ENCODE measurements at places on chromosomes 12 and 14.

GRCh38 chr14:35368139-35368460, 36.4 kb downstream of the NFKBIA start:
- DNase-seq: no peak

DNA sequence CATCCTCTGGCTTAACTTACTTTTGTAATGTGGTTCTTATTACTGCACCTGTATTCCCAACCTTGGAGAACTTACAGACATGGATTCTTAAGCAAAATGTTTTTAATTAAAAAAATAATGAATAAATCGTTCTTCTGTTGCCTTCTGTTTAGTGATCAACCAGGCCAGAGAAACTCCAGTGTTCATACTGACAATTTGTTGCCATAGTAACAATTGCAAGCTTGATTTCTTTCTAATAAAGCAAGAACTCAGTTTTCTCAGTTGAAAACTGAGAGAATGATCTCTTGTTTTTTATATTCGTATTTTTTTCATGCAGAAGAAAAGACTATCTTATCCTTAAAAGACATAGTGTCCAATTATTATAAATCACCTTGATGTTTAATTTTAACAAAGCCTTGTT, 106.5 kb upstream of the LMNTD1 start:
- no peak for DNase-seq

- no peak for DNase-seq
Observed at GRCh38 chr14:73173092-73173735, 36.9 kb downstream of the PSEN1 start.

DNA sequence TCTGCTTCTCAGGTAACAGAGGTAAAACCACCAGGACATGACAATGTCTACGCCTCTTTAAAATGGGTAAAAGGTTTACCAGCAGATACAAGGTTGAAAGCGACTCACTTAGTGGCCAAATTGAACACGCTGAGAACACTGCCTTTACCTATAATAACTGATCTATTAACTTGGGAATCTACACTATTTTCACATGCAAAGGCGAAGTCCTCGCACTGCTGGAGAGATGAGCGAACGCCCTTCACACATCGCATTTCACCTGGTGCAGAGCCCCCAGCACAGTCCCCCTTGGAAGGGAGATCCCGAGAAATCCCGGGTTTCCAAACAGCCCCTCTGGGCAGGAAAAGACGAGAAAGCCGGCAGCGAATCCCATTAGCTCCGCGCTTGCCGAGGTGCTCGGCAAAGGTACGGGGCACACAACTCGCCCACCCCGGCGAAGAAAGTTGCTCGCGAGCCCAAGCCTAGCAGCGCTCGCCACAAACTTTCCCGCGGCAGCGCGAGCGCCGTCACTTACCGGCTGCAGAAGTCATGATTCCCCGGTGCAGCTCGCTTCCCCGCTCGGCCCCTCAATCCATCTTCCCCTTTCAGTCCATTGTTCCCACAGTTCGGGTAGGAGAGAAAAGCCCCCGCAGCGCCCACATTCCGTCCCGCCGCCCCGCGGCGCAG, 423 bp downstream of the FGD6 start:
- DNase-seq: no peak

GRCh38 chr12:95413576-95413975, 60.4 kb upstream of the METAP2 start:
- DNase-seq: peak; percentile 35

DNA sequence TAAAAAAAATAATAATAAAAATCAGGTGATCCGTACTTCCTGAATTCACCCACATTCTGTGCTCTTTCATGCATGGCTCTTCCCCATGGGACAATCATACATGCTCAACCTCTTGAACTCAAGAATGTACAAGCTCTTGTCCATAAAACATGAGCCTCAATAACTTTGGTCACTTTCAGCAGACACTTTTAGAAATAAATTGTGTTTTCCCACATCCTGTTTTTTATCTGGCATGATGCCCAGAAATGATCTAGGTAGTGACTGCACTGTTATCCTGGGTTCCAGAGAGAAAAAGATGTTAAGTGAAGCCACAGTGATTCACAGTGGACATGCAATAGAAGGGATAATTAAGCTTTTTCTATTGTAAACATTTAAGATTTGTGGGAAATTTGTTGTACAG, 537.6 kb upstream of the TMEM132C start:
- DNase-seq: no peak

DNA sequence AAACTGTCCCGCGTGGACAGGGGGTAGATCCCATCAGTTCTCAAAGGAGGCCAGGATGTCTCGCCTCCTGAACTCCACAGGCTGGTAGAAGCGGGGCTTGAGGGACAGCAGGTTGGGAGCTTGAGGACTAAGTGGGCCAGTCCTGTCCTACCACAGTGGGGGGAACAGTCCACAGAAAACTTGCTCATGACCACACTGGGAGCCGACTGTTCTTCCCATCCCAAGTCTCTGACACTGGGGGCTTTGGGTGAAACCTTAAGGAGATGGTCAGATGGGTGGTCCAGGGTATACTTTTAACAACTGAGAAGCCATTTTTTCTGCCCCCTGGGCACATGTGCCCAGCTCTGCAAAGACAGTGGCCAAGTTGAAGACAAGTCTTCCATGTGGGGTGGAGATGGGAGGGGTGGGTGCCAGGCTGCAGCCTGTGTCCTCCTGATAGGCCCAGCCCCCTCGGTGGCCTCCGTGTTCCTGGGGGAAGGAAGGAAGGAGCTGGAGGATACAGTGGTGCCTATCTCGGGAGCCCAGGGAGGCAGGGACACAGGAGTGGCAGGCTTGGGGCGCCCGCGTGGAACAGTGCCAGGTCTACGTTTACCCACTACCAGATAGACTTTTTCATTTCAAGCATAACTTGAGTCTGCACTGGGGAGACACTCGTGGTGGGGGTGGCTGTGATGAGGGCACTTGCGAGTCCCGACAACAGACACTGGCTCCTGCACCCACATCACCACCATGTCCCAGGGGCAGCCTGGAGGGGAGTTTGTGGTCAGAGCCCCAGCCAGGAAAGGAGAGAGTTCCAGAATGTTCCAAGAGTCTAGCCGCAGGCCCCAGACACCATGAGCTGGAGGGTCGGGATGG, 14.7 kb downstream of the RHOF start:
- no peak for DNase-seq

DNA sequence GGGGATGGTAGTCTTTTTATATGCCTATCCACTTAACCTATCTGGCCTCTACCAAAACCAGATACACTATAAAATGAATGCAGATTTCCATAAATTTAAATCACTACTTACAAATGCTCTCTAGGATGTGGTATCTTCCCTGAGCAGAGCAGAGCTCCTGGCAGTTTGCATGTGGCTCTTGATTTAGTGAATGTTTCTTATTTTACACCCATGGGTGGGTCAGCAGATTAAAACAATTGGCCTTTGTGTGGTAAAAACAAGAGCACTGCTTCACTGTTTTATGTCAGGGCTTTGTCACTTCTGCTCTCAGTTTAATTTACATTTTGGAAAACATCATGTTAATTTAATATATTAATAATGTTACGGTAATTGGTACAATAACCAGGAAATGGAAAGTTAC, 5.5 kb downstream of the TAS2R19 start:
- no peak for DNase-seq

DNA sequence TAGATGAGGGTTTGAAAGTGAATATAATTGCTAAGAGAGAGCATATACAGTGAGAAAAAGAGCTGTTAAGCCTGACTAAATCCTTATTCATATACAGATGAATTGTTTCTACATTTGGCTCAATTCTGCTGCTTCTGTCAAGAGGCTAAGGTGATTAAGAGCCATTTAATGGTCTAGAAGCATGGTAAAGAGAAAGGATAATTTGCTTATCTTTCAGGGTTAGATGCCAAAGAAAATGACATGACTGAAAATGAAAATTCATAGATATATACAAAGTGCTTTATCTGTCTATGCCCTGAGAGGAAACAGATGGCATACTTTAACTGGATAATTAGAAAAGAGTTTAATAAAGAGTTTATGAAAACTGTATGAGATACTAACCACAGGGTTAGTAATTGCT, 834.9 kb downstream of the SLC6A15 start:
- DNase-seq: no peak

GRCh38 chr14:24213866-24214662, 776 bp upstream of the CHMP4A start:
- DNase-seq: no peak

GRCh38 chr14:51081712-51082111, 13.2 kb downstream of the TRIM9 start:
- no peak for DNase-seq

- DNase-seq: no peak
Observed at GRCh38 chr12:109047081-109047805, 5.1 kb upstream of the USP30 start.

Data from fibroblast of skin of left biceps (primary cell).